Fibroblast of skin of right quadriceps (primary cell): ENCODE measurements at places on chromosomes 1 and 21.

DNA sequence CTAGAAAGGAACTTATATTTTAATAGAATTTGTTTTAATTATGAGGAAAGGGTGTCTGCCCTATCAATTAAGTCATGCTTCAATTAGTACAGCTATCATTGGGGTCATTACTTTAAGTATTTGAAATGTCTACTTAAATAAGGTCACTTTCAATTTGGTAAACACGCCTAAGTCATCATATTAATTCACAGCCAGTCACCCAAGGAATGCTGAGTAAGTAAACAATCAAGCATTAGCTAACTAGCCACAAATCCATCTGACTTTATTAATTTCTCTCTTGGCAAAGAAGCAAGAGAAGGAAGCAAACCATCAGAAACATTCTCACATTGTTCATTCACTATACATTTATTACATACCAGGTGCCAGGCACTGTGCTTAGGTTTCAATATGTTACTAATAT is 1.2 kb upstream of the LRRC52 start:
- no peak for DNase-seq

DNA sequence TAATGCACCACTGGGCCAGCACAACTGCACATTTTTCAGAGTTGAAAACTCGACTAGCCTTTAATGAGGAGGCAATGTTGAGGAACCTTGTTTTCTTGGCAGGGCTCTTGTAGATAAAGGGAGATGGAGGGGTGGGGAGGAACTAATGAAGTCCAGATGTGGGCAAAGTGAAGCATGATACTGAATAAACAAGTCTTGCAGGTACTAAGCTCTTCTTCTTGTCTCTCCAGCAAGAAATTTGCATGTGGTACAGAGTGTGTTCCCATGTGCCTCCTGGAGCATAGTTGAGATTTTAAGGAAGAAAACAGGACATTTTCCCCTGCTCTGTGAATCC is 47.0 kb downstream of the PLPP3 start:
- DNase-seq, result peak; percentile 65

DNA sequence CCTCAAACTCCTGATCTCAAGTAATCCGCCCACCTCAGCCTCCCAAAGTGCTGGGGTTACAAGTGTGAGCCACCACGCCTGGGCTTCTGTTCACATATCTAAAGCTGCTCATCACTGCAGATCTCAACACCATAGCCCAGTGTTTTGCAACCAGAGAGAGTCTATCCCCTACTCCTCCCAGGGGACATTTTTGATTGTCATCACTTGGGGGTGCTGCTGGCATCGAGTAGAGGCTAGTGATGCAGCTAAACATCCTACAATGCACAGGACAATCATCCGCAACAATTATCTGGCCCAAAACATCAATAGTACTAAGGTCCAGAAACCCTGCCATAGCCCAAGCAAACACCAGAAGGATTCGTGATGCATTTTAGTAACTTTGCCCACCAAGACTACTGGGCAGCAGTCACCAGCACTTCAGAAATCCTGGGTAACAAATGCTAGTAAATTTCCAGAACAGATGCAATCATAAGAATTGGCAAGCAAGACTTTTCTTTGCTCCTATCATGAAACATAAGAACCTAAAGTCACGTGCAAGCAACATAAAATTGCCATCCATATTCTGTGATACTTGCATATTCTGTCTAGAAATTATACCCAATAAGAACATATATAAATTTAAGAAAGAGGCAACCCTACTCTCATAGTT is 159.2 kb downstream of the APP start:
- DNase-seq, result no peak

GRCh38 chr1:33327587-33328325 is 6.9 kb upstream of the A3GALT2 start:
- peak; percentile 91 for DNase-seq

DNA sequence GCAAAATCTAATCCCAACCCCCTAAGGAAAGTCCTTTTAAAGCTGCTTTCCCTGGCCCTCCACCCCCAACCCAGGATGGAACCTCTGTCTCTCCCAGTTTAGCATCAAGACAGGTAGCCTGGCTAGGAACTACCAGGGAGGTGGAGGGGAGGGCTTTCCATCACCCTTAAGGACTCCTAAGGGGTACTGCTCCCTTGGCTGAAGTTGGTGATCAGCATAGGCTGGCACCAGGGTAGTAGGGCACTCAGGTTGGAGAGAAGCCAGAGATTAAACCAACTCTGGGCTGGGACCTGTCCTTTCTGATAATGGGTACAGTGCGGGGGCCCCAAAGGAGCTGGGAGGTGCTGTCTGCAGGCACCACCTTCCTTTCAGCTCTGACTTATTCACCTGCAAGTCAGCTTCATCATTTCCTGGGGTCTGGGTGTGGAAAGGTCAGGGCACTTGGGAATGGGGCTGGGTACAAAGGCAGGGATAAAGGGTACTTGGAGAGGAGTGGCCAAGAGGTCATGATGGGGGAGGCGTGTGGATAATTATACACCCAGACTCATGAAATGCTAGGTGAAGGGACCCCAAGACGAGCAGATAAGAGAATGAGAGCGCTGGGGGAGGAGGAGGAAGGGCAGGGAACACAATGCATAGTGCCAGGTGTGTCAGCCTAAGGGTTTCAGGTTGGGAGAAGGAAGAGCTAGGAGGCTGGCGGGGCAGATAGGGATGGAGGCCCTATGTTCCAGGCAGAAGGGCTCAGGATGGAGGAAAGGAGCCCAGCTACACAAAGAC is 1.2 kb downstream of the ARHGEF2 start:
- no peak for DNase-seq

- peak; percentile 37 for DNase-seq
Measured at GRCh38 chr1:61055110-61055614, 27.2 kb upstream of the NFIA start.

DNA sequence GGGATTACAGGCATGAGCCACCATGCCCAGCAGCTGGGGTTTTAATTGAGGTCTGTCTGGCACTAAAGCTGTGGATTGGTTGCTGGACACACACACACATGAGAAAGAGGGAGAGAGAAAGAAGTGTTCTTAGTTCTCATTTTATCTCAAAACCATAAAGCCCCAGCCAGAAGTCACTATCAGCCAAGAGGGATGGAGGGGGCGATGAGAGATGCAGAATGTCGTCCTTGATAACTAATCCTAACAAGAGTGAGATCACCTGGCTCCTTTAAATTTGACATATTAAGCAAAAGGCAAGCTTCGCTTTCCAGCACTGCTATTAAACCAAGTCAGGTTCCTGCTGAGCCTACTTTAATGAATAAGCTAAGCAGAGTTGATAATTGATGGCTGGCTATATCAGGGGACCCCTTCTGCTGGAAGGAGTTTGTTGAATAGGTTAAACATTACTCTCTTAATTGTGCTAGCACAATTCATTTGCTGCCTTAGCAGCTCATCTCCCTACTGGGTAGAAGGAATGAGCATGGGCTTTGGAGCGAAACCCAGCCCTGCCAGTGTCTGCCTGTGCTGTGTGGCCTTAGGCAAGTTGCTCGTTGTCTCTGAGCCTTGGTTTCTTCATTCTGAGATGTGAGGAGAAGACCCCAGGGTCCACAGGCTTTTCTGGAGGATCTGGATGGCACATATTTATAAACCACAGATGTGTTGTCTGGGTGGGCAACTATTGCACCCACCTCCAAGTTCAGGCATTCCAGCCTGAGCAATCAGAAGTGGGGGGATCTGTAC is 50.8 kb downstream of the ALPL start:
- no peak for DNase-seq

GRCh38 chr21:38804789-38805327 is 871 bp upstream of the ETS2 start:
- peak; percentile 60 for DNase-seq

DNA sequence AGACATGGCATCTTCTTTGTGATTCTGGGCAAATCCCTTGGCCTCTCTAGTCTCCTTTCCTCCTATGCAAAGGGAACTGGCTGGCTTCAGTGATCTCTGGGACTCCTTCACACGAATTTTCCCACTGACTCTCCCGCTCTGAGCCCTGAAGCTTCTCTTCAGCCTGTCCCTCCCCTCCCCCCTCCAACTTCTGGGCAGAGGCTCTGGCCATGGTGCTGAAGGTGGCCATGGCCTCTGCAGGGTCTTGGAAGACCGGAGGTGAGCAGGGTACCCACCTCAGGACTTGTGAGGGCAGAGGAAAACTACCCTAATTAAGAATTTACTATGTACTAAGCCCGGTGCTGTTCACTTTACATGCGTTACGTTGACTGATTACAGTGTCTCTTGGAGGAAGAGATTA is 29.4 kb upstream of the POU3F1 start:
- peak; percentile 24 for DNase-seq

- no peak for DNase-seq
Measured at GRCh38 chr1:225607355-225607754, 45.6 kb downstream of the ENAH start.
